ENCODE measurements at places on chromosomes 7 and 10.

DNA sequence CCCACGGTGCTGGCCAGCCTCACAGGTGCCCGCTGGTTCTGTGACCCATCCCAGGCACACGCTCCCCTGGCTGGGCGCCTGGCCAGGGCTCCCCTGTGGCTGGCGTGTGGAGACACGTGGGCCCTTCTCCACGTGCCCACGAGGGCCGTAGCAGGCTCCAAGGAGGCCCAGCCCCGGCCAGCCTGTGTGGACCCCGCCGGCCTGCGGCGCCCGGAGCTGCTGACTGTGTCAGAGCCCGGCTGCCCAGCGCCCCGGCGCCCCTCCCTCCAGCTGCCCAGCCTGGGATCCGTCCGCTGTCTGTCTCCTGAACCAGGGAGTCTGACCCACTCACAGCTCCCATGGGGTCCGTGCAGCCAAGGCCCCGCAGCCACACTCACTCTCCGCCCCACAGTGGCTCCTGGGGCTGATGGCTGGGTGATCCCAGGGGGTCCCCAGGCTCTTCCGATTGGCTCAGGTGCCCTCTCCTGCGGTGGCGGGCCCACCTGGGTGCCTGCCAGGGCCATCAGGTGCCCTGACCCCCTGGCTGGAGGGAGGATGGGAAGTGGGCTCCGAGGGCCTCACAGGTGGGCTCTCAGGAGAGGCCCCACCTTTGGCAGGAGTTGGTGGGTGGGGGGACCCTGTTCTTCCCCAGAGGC lies 9.6 kb downstream of the TMEM184A start:
- no peak for DNase-seq

GRCh38 chr10:61452655-61453641 lies at the start of gene TMEM26:
TSS of gene TMEM26 (minus strand) at chr10:61453381. CDS start at chr10:61453081, 300 bp downstream.
- DNase-seq: no peak

DNA sequence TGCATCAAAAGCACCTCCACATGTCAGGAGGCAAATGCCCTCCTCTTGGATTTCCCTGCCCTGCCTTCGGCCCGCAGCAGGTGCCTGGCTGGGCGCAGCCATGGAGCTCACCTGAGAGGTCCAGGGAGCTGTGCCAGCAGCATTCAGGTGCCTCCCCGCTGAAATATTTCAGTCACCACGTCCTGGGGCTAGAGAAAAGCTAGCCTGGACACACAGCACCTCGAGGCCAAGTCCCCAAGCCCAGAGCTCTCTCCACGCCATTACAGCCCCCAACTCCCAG lies 102.7 kb downstream of the MAD1L1 start:
- DNase-seq: no peak

DNA sequence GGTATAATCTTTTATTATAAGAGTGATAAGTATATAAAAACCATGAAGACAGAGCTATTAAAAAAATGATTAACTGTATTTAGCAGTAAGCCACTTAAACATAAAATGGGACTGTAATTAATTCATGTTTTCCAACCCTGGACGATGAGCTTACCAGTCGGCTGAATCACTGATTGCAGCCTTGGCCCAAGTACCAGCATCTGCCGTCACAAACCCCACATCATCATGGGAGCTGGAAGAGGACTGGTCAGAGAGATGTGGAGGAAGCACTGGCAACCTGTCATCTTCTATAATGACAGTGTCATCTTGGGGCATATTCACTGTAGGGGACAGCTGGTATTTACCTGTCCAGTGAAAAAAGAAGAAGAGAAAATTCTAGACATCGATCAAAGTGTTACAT lies 473.6 kb downstream of the PARD3 start:
- no peak for DNase-seq

GRCh38 chr10:17077890-17078289 lies 51.7 kb downstream of the CUBN start:
- no peak for DNase-seq

All from stimulated activated CD8-positive, alpha-beta memory T cell treated with anti-CD3 and anti-CD28 coated beads, Interleukin-15, amount 100 ng/mL, for 48 hours (primary cell).